ENCODE measurements at places on chromosomes 2 and 18.

GRCh38 chr2:27042159-27042661, 9.3 kb upstream of the AGBL5 start:
- no peak for DNase-seq

GRCh38 chr2:132621131-132621875, 48.7 kb downstream of the LYPD1 start:
- no peak for DNase-seq

DNA sequence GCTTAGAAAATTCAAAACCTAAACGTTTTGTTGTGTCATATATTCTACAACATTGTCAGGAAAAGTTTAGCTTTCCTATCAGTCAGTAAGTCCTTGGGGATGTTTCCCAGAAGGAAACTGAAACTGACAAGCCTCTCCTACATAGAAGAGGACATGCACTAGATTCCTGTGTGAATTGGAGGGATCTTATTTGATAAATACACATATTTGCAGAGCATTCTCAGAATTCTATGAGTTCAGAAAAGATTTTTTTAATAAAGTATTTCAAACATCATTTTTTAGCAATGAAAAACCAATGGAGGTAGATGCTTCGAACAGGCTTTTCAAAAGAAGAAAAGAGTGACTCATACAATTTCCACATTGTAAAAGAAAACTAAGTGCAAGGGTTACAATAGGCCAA, 1706.7 kb downstream of the SUCLG1 start:
- no peak for DNase-seq

DNA sequence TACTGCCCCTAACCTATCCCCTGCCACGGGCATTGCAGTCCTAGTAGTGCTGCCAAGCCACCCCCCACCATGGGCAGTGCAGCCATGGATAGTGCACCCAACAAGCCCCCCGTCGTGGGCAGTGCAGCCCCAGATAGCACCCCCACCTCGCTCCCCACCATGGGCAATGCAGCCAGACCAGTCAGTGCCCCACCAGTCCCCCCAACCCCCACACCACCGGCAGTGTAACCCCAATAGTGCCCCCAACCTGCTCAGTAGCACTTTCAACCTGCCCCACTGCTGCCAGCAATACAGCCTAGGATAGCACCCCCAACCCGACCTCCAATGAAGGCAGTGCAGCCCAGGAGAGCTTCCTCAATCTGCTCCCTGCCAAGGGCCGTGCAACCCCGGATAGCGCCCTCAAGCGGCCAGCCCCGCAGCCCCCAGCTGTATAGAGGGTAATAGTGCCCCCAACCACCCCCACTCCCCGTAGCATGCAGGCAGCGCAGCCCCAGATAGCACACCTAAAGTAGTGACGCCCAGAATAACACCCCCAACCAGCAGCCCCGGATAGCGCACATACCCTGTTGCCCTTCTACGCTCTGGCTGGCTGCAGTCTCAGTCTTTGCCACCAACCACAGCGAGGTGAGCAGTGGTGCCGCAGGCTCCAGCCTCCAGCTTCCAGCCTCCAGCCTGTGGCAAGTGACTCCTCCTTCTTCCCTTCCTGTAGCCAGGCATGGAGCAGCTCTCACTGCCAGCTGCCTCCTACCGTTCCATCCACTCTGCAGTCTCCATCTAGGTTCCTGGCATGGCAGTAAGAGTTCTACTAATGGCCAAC, 45.4 kb upstream of the ANKRD62 start:
- DNase-seq, result no peak

GRCh38 chr2:186862869-186863709, 14.1 kb upstream of the ZSWIM2 start:
- no peak for DNase-seq

DNA sequence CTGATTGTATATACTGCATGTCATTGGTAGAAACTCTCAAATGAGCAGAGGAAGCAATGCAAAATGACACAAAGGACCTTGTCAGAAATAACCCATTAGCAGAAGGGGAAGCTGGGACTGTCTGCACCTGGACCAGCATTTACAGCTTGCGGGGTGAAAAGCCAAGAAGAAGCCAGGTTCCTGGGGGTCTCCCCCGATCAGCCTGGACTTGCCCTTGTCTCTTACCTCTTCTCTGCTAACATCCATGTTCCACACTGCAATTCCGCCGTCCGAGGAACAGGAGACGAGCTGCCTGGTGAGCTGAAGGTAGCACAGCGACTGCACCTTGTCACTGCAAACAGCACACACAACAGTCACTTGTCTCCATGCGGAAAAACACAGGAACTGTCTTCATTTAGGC, 51.1 kb downstream of the WDFY1 start:
- DNase-seq, result no peak

- no peak for DNase-seq
Measured at GRCh38 chr2:137287913-137288639, 522.7 kb downstream of the THSD7B start.

DNA sequence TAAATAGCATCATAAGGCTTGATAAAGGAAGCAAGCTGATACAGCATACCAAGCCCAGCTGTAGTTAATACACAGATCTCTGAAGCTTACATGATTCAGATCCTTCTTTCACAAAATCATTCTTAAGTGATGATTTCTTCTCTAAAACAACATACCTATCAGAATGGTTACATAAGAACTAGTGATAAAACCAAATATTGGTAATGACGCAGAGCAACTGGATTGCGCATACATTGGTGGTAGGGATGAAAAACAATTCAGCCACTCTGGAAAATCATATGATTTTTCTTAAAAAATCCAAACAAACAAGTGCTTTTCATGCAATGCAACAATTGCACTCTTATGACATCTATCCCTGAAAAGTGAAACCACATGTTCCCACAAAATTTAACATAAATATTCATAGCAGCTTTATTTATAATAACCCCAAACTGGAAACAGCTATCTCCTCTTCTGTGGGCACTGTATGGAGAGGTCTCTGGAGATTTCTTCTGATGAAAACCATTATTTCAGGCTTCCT, 153.6 kb upstream of the DSEL start:
- DNase-seq, result no peak

GRCh38 chr18:29501952-29502351, 1325.0 kb upstream of the CDH2 start:
- DNase-seq, result no peak

DNA sequence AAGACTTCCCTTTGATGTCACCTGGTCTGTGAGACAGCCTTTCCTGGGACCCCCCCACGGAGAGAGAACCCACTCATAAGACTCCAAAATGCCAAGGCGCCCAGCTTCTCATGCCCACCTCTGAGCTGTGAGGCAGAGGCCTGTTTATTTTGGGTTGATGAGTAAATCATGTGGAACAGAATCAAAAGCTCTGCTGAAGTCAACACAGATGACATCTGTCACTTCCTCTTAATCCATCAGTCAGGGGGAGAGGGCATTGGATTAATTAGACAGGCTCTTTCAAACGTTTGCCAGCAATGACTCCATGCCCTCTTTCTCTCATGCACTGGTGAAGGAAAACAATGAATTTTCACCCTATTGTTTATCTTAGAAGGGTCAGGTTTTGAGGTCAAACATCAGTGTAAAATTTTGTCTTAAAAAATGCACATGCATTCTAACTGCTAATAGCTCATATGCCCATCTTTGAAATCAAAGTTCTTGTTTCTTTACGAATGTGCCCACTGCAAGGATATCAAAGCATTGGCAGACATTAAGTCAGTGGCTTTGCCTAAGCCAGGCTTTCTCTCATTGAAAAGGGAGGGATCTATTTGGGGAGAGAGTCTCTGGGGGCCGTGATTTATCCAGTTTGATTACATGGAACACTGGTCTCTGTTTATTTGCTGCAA, 184.1 kb downstream of the ACKR3 start:
- no peak for DNase-seq

DNA sequence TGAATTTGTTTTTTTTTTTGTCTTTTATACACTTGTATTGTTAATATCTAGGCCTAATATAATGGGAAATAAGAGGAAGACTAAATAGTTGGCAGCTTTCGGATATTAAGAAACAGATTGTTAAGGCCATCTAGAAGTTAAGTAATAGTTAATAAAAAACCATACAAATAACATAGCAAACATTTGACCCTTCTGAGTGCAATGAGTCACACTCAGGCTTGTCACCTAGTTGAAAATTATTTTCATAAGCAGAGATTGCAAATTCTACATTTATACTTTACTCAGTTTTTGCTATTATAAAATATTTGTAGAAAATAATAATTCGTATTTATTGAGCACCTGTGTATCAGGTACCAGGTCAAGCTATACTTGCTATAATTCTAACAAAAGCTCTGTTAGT, 2.4 kb downstream of the NUP35 start:
- no peak for DNase-seq

GRCh38 chr2:95382686-95383634, 19.5 kb upstream of the FAHD2A start:
- DNase-seq, result no peak

DNA sequence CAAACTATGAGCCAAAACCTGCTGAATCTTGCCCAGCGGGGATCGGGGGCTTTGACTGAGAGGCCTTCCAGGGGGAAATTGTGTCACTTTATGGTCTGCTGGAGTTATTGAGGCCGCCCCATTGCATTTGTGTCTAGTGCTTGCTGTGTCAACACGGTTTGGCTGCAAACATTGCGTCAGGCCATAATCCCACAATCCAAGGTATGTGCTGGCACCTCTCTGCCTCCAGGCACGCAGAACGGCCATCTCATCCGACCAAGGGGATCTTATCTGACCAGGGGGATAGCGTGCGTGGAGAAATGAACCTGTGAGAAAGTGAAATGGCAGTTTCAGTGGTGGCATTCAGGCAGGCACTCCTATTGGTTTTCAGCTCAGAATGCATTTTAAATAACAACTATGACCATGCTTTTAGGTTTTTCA, 18.1 kb upstream of the LYPD6B start:
- DNase-seq, result no peak

- DNase-seq, result no peak
Measured at GRCh38 chr2:216947055-216947454, 87.2 kb upstream of the TNP1 start.

GRCh38 chr2:114034742-114035141, 144.9 kb downstream of the ACTR3 start:
- DNase-seq, result no peak

DNA sequence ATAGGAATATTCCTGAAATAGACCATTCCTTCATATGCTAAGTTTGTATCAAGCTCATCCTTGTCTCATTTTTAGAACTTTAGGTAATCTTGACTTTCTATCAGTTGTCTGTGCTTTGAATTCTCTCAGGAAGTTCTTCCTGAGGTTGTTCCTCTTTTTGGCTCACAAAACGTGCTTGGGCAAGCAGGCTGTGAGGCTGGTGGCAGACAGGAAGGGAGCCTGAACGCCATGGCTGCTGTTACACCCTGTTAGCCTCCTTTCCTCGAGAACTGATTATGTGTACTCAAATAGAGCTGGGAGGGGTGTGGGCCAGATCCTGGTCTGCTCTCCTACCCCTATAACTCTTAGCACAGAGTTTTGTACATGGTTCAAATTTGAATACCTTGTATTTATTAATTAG, 136.4 kb upstream of the CELF4 start:
- DNase-seq, result no peak

- DNase-seq, result no peak
Measured at GRCh38 chr2:102057502-102058292, 65.9 kb downstream of the IL1R2 start.

GRCh38 chr18:42230636-42231035, 275.6 kb downstream of the PIK3C3 start:
- DNase-seq, result no peak

- DNase-seq, result no peak
Measured at GRCh38 chr18:13265911-13266217, 47.3 kb downstream of the LDLRAD4 start.

- no peak for DNase-seq
Measured at GRCh38 chr18:361941-362310, 94.1 kb upstream of the THOC1 start.

- no peak for DNase-seq
Measured at GRCh38 chr18:44396550-44396949, 284.1 kb upstream of the SETBP1 start.

- no peak for DNase-seq
Measured at GRCh38 chr2:241857041-241857541, 1.6 kb downstream of the PDCD1 start.

DNA sequence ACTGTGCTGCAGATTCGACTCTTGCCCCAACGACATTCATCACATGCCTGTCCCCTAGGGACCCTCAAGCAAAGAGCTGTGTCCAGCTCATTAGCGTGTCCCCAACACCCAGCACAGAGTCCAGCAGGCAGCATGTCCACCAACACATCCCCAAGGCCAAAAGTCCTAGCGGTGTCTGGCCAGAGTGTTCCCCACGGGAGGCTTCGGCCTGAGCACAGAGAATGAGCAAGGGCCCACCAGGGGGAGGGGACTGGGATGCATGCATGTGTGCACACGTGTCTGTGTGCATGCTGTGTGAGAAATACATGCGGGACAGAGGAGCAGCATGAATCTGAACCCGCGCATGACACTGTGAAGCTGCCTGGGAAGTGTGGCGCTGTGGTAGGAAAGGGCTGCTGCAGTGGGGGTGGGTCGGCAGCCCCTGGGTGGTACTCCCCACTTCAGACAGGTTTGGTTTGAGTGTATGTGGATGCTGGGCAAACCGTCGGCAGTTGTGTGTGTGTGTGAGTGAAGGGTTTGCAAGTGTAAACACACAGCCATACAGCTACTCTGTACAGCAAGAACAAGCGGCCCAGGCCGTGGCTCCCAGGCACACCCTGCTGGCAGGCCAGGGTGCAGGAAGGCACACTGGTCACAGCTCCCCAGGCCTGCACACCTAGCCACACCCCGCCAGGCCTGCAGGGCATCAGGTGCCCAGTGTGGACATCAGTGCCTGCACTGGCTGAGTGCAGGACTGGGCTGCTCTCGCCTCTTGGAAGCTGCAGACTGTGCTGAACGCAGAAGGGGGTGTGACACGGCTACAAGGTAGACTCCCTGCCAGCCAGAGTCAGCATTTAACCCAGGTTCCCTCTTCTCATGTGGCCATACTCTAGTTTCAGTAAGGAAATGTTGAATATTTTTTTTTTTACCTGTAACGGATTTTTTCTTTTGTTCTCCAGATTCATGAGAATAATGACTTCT, 19.5 kb upstream of the HES6 start:
- no peak for DNase-seq

- no peak for DNase-seq
Measured at GRCh38 chr2:120820953-120821279, 85.2 kb downstream of the GLI2 start.

DNA sequence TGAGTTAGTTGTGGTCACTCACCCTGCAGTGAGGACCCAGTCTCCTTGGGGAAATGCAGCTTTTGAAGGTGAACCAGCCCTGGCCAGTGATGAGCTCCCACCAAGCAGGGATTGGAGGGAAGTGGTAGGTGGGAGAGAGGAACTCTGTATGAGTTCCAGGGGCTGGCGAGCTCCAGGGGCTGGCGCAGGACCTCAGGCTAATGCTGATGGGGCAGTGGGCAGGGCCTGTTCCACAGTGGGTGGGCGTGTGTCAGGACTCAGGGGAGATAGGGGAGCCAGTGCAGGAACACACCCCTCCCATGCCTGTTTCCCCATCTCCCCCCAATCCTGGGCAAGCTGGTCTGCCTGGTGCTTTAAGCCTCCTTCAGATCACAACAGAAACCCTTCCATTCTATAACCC, 208.4 kb downstream of the DYSF start:
- no peak for DNase-seq

GRCh38 chr18:47755102-47755456, 175.4 kb downstream of the SMAD2 start:
- no peak for DNase-seq
